ENCODE measurements at places on chromosomes 11 and 22.

- DNase-seq = no peak
Measured at GRCh38 chr11:68145120-68145866, 24.1 kb upstream of the CHKA start.

GRCh38 chr11:61297341-61297740, 2.2 kb upstream of the VWCE start:
- no peak for DNase-seq

GRCh38 chr22:49322861-49323622, 504.6 kb downstream of the BRD1 start:
- DNase-seq = no peak

- DNase-seq = no peak
Measured at GRCh38 chr11:7787239-7787638, 9.5 kb downstream of the OR5P2 start.

DNA sequence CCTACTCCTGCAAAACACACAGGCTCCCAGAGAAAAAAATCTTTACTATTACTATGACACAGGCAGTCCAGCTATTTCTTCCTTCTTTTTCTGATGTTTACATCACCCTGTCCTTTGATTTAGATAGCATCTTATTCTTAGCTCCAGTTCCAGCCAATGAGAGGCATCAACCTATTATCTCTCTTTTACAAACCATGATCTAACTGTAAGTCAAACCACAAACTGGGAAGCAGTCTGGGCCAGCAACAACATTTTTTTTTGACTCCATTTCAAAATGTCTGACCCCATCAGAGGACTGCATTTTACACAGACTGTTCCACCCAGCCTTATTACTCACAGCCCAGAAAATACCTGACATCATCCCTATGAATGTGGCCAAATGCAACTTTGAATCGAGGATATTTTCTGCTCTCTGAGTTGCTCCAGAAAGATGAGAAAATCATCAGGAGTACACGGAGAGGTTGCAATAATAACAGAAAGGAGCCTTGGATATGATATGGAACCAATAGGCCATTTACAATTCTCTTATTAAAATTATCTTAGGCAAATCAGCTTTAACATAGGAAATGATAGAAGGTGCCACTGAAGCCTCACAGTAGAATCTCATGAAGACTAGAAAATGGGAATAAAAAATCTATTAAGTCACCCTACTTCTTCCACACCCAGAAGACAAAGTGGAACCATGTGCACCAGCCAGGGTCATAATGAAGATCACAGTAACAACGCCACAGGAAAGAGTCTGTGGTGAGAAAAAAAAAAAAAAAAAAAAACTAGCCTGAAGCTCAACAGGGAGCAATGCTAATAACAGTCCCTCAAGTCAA, 21.2 kb downstream of the TBRG1 start:
- DNase-seq = no peak

GRCh38 chr11:114785820-114786219, 107.5 kb downstream of the NXPE2 start:
- DNase-seq = no peak

DNA sequence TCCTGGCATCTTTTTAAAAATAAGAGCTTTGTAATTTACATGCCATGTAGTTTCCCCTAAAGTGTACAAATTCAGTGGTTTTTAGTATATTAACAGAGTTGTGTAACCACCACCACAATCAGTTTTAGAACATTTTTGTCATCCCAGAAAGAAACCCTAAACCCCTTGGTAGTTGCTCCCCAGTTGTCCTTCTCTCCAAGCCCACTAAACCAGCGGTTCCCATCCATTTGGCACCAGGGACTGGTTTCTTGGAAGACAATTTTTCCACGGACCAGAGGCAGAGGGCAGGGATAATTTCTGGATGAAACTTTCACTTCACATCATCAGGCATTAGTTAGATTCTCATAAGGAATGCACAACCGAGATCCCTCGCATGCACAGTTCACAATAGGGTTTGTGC, 22.6 kb downstream of the CABIN1 start:
- DNase-seq = no peak

All from retina (tissue), 1 donor.